ENCODE measurements at places on chromosomes 12 and 14. TPM values are rescaled to one million over a fixed set of nuclear protein-coding genes. Genes with fewer than 3 reads are reported as not detected.

- H3K27me3 ChIP-seq, result no peaks in the 10 kb centered on the region
- H3K27ac ChIP-seq, result no peak overlapping the region
- H3K4me3 ChIP-seq, result no peak overlapping the region
- no peaks in the 10 kb centered on the region for H3K36me3 ChIP-seq
Measured at GRCh38 chr12:61397668-61398067, 862.5 kb upstream of the USP15 start.

GRCh38 chr12:40253936-40254335 is 29.1 kb downstream of the LRRK2 start:
- DNase-seq, result no peak
- no peak overlapping the region for H3K4me3 ChIP-seq
- no peaks in the 10 kb centered on the region for H3K27me3 ChIP-seq
- no peaks in the 10 kb centered on the region for H3K36me3 ChIP-seq
- no peaks in the 10 kb centered on the region for H3K4me1 ChIP-seq

FOXN4 gene
- total RNA-seq, result not detected

GRCh38 chr12:63521706-63522105 is 146.6 kb downstream of the DPY19L2 start:
- H3K27ac ChIP-seq, result no peak overlapping the region
- H3K4me3 ChIP-seq, result no peak overlapping the region
- no peaks in the 10 kb centered on the region for H3K36me3 ChIP-seq
- no peaks in the 10 kb centered on the region for H3K4me1 ChIP-seq

DNA sequence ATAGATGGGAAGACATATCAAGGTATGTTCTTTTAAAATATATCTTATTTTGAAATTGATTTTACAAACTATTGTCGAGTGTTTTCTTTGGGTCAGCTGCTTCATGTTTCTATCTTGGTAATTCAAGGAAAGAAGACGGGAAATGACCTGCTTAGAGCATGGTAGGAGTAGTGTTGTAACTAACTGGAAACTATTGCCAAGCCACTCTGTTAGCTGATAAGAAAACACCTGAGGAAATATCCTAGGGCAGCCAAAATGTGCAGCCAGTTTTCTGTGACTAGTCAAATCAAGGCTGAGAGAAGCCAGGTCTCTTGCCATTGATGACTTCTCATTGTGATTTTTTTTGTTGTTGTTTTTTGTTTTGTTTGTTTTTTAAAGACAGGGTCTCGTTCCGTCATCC is 30.2 kb downstream of the METAP2 start:
- no peak overlapping the region for H3K4me3 ChIP-seq
- peaks cover 10% of the 10 kb centered on the region for H3K4me1 ChIP-seq
- no peak for DNase-seq
- no peaks in the 10 kb centered on the region for H3K27me3 ChIP-seq

DNA sequence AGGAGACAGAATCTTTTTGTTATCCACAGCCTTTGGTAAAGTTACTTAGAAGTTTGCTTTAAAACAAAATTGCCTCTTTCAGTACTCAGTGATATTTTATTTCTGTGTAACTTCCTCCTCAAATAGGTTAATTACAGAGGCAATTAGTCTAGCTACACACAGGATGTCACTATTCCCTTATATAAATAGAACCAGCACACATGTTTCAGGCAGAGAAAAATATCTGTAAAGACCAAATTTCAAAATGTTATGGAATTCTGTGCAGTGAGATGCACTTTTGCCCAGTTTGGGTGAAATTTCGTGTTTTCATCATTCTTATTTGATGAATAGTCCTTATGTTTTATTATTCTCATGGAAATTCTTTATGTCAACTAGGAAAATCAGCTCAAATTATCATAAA is 410.6 kb upstream of the SOX5 start:
- no peaks in the 10 kb centered on the region for H3K4me1 ChIP-seq
- H3K4me3 ChIP-seq, result no peak overlapping the region
- H3K27ac ChIP-seq, result no peak overlapping the region
- DNase-seq, result no peak
- no peaks in the 10 kb centered on the region for H3K36me3 ChIP-seq

KRT6A gene
- not detected for total RNA-seq

DNA sequence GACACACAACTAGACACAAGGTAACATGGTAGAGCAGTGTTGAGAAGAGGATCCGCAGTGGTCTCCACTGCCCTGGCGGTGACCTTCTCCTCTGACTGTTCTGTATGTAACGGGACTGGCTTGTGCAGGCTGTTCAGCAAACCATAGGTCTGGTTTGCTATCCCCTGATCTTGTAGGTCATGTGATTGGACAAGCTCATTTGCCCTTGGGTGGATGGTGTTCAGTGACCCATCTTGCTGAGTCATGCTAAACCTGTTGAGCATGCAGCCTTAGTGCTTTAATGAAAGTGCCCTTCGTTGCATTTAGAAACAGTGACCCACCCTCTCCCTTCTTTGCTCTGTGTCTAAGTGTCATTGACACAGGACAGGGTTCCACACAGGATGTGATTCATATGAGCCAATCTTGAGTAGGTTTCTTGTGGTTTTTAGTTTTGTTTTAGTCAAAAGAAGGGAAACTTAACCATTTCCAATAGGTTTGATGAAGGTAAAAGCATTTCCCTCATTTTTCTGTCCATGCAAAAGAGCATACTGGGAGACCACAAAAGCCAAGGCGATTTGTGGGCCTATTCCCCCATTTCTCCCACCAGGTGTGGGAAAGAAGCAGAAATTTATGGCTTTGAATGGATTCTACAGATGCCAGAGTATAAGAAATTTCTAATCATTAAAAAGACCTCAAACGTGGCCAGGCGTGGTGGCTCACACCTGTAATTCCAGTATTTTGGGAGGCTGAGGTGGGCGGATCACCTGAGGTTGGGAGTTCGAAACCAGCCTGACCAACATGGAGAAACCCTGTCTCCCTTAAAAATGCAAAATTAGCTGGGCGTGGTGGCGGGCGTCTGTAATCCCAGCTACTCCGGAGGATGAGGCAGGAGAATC is 32.6 kb upstream of the HIF1A start:
- peak overlapping the region; percentile 98 for H3K27ac ChIP-seq
- DNase-seq, result peak; percentile 70
- peaks cover 76% of the 10 kb centered on the region for H3K4me1 ChIP-seq
- peak overlapping the region; percentile 64 for H3K4me3 ChIP-seq
- no peaks in the 10 kb centered on the region for H3K36me3 ChIP-seq

DNA sequence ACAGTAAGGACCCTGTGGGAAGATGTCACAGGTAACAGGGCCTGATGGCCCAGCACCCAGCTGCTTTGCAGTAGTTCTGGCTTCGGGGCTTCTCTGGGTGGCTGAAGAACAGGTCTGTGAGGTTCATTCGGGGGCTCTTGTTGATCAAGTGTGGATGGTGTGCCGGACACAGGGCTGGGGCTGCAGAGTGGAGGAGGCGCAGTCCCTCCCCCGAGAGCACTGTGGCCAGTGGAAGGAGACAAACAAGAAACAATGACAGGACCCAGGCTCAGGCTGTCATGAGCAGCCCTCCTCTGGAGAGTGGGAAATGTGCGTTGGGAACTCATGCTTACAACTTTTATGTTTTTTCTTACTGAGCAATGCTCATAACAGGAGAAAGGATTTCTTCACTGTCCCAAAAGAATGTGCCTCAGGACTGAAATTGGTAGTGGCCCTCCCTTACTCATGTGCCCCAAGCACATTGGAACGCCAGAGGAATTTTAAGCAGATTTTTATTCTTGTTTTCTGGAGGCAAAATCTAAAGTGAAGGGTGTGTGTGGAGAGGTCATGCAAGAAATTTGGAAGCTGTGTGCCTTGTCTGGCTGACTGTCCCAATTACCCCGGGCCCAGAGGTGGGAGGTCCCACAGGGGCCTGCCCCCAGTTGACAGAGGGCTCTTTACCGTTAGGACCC is 233.8 kb downstream of the CACNA1C start:
- no peaks in the 10 kb centered on the region for H3K36me3 ChIP-seq
- no peak overlapping the region for H3K4me3 ChIP-seq
- no peaks in the 10 kb centered on the region for H3K4me1 ChIP-seq

DNA sequence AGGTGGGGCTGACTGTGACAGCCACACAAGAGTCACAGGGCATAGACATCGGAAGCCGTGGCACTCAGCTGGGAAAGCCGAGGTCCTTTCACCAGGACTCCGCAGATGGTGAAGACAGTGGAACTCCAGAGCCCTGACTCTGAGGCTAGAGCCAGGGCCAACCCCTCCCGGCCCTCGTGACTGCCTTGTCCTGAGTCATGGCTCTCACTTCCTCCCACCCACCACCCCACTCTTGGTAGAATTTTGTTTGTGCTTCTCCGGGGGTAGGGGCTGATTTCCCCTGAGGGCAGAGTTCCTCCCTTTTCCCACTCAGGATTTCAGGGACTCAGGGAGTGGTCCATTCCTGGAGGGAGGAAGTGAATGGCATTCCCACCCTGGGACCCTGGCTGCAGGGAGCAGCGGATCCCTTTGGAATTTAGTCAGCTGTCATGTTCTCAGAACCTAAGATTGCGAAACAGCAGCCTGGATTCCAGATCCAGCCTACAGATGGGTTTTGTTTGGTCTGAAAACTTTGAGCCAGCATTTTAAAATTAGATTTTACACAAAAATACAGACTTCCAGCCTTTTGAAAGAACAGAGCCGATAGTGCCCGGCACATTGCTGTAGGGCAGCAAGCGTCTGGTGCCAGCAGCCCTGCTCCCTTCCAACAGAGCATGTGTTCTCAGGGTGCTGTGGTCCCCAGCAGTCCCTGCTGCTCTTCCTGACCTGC is 50.7 kb downstream of the TPCN1 start:
- no peak overlapping the region for H3K27ac ChIP-seq
- DNase-seq, result peak; percentile 21
- H3K4me1 ChIP-seq, result peaks cover 23% of the 10 kb centered on the region
- peaks cover 35% of the 10 kb centered on the region for H3K36me3 ChIP-seq

- H3K27ac ChIP-seq, result no peak overlapping the region
- no peak for DNase-seq
- no peak overlapping the region for H3K4me3 ChIP-seq
Measured at GRCh38 chr12:49348781-49349180, 2.1 kb downstream of the DNAJC22 start.

RALGAPA1 gene
- 41.8 TPM for total RNA-seq

GRCh38 chr12:89783359-89784060 is 74.9 kb upstream of the ATP2B1 start:
- H3K27me3 ChIP-seq, result no peaks in the 10 kb centered on the region
- H3K4me3 ChIP-seq, result no peak overlapping the region
- H3K4me1 ChIP-seq, result no peaks in the 10 kb centered on the region
- no peak for DNase-seq
- H3K27ac ChIP-seq, result no peak overlapping the region

DBX2 gene
- not detected for total RNA-seq

DNA sequence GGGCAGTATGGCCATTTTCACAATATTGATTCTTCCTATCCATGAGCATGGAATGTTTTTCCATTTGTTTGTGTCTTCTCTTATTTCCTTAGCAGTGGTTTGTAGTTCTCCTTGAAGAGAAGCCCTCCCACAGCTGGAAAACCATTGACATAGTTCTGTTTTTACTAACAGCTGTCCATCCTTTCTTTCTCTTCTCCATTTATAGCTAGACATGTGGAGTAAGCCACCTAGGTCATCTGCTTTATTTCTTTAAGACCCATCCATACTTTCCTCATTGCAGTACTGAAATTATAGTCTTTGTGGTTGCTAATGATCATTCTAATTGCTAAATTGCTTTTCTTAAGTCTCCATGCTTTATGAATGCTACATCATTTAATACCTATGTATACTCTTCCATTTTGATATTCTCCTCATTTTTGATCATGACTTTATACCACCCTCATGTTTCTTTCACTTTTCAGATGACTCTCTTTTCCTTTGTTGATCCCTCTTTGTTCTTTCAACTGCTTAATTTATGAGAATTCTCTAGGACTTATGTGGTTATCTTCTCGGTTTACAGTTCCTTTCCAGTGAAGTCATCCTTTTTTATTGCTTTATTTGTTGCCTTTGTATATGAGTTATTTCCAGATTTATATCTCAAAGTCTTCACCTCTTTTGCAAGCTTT is 114.2 kb downstream of the PCNX1 start:
- H3K27me3 ChIP-seq, result no peaks in the 10 kb centered on the region
- peak overlapping the region; percentile 20 for H3K4me3 ChIP-seq
- DNase-seq, result no peak
- peak overlapping the region; percentile 89 for H3K27ac ChIP-seq

DNA sequence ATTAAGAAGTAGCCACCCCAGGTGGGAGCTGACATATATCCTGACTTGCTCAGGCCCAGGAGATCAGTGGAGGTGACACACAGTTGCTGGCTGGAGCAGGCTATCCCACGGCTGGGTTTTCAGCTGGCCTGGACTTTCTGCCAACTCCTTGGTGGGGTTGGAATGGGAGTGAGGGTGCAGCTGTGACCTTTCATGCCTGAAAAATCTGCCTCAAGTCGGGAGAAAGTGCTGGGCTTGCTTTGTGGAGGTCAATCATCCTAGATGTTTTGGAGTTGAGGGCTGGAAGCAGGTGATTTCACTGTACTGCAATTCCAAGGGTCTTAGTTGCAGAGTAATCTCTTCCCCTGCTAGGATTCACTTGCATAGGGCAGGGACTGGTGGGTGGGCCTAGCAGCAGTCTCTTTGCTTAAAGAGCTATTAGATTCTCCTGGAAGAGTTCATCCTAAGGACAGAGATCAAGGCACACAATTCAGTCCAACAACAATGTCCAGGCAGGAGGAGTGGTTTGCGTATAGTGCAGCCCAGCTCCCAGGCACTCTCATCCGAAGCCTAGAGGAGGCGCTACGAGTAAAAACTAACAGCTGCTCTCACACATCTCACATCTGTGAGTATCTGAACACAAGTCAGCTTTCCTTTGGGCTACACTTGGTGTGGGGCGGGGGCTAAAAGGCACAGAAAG is 98.1 kb downstream of the GAS2L3 start:
- no peaks in the 10 kb centered on the region for H3K4me1 ChIP-seq
- no peak overlapping the region for H3K27ac ChIP-seq
- no peaks in the 10 kb centered on the region for H3K36me3 ChIP-seq
- peaks cover 6% of the 10 kb centered on the region for H3K27me3 ChIP-seq

DNA sequence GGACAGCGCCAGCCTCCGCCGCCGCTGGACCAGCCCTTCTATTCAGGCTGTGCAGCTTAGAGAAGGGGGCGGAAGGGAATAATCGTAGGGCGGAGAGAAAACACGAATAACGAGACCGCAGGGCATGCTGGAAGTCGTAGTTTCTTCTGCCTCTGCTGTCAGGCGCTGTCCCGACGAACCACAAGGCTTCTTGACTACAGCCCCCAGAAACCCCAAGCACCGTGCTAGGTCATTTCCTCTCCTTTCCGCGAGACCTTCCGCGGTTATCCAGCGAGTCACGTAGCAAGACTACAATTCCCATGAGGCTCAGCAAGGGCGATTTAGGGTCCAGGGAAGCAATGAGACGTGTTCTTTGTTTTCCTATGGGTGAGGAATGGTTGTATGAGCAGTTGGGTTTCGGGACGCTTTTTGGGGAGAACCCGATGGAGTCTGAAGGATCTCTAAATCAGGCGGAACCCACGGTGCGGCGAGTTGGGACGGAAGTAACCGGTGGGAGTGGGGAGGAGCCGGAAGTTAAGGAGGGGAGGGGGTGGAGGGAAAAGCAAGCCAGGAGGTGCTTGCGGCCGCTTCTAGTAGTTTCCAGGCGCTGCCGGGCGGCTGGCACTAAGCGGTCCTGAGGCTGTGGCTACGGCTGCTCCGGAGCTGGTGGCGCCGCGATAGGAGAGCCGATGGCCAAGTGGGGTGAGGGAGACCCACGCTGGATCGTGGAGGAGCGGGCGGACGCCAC is at the start of the genes AHSA1 and VIPAS39:
Gene AHSA1 (plus strand): TSS at position 572 of the 727 bp plus-strand sequence. CDS start 97 bp downstream, at position 669.
Gene VIPAS39 (minus strand): TSS at position 80 of the 727 bp plus-strand sequence. CDS start 3,499 bp downstream, outside the sequence.
- no peaks in the 10 kb centered on the region for H3K27me3 ChIP-seq
- peaks cover 42% of the 10 kb centered on the region for H3K4me1 ChIP-seq
- H3K36me3 ChIP-seq, result peaks cover 19% of the 10 kb centered on the region
- peak; percentile 91 for DNase-seq
- H3K27ac ChIP-seq, result peak within 1 kb of the TSS; percentile 100
